Upper lobe of left lung (tissue), 6 donors: ENCODE measurements at places on chromosomes 4 and X.

DNA sequence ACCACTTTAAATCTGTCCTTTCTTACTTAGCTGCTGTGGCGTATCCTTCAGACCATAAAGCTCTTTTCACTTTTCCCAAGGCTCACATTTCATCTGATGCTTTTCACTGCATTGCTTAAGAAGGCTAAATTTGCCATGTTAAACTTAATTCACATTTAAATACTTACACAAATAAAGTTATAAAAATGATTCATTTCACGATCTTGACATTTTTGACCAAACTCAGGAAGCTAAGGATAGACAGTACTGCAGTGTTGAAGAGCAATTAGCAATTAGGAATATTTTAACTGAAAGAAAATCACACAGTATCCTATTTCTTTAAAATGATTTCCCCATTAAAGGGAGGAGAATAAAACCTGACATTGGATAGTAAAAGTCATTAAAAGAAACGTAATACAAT is 1038.6 kb downstream of the STPG2 start:
- no peak for DNase-seq

DNA sequence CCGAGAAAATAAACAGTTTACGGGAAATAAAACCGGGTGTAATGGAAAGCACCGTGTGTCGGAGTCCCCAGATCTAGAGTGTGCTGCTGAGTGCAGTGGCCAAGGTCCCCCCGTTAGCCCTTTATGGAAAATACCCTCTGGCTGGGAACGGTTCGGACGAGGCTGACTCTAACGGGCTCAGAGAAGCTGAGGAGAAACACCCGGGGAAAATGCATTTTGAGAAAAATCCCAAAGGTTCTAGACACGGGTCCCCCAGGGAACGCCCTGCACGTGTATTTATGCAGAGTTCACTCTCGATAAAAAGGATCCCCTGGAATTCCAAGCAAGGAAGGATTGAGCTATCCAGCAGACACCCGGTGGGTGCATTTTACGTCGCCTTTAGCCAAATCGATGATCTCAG is 177.2 kb downstream of the CRLF2 start:
- no peak for DNase-seq

DNA sequence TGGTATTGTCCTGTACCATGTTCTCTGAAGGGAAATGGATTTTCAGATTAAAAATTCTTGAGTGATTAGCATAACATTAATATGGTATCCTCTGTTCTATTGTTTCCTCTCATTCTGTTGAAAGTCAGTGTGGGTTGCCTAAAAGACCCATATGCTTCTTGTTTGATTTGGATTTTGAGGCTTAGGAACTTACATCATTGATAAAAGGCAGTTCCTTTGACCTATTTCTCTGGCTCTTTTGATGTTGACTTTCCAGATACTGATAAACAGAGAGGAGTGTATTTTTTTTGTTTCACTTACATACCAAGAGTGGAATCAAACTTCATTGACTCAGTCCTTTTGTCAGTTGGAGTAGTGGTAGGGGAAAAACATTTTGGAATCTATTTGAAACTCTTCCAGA is 32.8 kb downstream of the TMEM144 start:
- DNase-seq, result no peak

- DNase-seq, result no peak
Observed at GRCh38 chrX:141258080-141258479, 15.8 kb upstream of the SPANXC start.

DNA sequence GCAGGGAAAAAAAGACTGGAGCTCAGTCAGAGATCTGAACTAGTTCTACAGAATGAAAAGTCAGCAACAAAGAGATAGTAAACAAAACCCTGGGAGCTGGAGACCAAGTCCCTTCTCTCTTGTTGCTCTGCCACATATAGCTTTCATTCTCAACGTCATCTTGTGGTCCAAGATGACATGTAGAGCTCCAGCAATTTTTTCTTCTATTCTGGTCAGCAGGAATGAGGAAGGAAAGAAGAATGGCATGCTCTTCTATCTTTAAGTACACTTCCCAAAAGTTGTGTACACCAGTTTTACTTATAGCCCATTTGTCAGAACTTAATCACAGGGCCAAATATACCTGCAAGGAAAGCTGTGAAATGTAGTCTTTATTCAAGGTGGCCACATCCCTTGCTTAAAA is 45.6 kb downstream of the RAP2C start:
- no peak for DNase-seq
